Brain (organoid and tissue), 16 donors: ENCODE measurements at places on chromosomes 5 and 9.

GRCh38 chr5:149387081-149387631 is 8.1 kb upstream of the IL17B start:
- no peak for DNase-seq

- DNase-seq, result no peak
These were observed 35.2 kb downstream of the PCA3 start for GRCh38 chr9:76799473-76799872.

- peak; percentile 18 for DNase-seq
These were observed 298.7 kb upstream of the KCNN2 start for GRCh38 chr5:114062932-114063867.

- DNase-seq, result peak; percentile 75
These were observed 85.0 kb upstream of the HRH2 start for GRCh38 chr5:175572886-175573285.

DNA sequence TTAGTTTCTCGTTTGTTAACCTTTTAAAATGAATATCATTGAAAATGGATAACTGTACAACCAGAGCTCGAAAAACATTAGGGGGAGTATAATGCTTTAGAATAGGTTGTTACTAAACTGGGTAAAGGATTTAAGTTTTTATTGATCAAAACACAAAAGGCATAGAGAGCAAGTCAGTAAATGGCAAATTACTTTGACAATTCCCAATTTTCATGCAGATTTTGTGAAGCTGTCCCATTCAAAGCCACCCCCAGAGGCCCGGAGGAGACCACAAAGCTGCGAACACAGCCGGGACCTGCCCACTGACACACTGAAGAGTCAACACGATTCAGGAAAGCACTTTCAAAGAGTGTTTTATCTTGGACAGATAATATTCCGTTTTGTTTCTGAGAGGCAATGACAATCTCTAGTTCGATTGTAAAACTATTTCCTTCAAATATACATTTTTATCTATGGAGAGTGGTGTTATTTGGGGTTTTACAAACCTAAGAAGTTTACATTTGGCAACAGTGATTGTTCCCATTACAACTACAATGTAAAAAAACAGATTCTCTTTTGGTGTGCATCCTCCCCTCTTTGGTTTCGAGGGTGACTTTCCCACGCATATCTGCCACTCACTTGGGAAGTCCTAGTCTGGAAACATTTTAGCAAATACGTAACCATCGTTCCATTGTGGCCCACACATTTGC is 182.6 kb upstream of the TBCA start:
- DNase-seq, result no peak
